ENCODE measurements at places on chromosomes 7 and 10.

DNA sequence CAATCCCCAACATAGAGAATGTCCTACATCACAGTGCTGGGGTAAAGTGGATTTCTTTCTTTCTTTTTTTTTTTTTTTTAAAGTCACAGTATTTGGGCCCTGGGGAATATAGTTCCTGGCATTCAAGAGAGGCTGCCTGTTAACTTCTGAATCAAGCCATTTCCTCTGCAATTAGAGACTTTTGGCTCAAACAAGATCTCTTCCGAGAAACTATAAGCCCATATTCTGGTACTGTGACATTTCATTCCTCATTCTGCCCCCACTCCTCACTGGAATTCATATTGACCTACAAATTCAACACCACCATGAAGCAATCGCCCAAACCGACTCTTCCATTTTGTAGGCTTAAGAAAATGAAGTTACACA is 187.4 kb downstream of the PHTF2 start:
- DNase-seq, result no peak

DNA sequence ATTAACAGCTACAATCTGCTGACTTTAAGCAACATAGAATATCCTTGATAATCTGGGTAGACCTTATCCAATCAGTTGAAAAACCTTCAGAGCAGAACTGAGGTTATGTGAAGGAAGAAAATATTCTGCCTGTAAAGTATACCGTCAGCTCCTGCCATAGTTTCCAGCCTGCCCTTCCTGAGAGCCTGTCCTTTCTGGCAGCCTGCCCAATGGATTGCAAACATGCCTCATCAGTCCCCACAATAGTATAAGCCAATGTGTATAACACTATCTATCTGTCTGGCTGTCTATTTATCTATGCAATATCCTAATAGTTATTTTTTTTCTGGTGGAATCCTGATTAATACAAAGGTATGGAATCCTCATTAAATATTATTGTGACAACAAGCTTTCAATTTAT is 489.2 kb upstream of the KCND2 start:
- DNase-seq, result peak; percentile 0

DNA sequence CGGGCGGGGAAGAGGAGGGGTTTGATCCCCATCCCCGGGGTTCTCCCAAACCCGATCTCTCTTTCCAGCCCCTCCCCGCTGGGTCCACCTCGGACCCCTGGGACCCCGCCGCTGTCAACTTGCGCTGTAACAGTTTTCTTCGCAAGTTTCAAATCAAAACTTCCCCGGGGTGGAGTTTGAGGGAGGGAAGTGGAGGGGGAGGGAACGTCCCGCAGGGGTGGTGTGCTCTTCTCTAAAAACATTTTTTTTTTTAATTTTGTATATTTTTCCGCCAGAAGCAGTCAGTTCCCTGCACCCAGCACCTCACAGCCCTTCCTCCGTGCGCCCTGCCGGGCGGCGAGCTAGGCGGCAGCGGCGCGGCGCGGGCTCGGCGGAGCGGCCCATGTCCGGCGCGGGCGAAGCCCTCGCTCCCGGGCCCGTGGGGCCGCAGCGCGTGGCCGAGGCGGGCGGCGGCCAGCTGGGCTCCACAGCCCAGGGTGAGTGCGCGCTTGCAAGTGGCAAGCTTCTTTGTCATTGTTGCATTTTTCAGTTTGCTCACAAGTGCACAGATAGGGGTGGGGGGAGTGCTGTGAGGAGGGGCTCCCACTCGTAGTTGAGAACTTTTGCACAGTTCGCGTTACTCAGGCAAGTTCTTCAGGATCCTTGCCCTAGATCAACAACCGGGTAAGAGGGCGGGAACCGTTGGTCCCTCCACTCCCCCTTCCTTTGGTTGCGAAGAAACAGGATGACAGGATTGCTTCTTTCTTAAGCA is 933 bp downstream of the MDFIC start:
- DNase-seq, result no peak

GRCh38 chr7:122887848-122888247 is 1.6 kb upstream of the CADPS2 start:
- DNase-seq, result no peak

- no peak for DNase-seq
Observed at GRCh38 chr7:87474533-87475358, 734 bp downstream of the ABCB4 start.

DNA sequence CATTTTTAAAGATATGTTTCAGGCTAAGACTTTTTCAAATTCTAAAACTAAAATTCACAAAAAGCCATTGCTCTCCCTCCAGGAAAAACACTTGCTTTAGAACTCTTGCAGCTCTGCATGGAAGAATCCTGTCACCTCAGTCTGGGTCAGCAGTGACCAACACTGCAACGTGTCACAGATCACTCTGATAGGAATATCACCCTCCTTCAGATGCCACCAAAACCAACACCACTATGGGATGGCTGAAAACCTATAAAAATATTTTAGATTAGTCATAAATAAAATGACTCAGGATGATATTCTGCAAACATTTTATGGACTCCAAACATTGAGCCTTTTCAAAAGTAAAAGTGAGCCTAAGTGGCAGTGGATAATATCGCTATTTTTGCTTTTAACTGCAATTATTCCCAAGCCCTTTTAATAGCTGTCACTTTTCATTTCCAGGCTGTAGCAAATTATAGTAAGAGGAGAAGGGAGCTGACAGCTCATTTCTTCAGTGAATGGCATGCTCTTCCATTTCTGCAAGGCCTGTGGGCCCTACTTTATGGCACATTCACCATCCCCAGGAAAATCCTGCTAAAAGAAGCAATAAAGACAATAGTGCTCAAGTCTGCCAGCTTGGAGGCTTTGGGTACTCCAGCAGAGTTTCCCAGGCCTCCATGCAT is 21.3 kb downstream of the ELMO1 start:
- DNase-seq, result no peak

- no peak for DNase-seq
Observed at GRCh38 chr10:11242443-11243387, 225.0 kb downstream of the CELF2 start.

- no peak for DNase-seq
Observed at GRCh38 chr7:33757563-33758165, 147.7 kb upstream of the BMPER start.

DNA sequence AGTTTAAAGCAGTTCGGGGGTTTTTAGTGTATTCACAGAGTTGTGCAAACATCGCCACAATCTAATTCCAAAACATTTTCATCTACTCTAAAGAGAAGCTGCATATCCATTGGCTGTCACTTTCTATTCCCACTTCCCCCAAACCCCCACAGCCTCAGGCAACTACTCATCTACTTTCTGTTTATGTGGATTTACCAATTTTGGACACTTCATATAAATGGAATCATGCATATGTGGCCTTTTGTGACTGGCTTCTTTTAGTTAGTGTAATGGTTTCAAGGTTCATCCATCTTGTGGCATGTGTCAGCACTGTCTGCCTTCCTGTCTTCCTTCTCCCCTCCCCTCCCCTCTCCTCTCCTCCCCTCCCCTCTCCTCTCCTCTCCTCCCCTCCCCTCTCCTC is 78.5 kb upstream of the FZD1 start:
- no peak for DNase-seq

- DNase-seq, result no peak
Observed at GRCh38 chr10:33759191-33759590, 424.7 kb upstream of the NRP1 start.

DNA sequence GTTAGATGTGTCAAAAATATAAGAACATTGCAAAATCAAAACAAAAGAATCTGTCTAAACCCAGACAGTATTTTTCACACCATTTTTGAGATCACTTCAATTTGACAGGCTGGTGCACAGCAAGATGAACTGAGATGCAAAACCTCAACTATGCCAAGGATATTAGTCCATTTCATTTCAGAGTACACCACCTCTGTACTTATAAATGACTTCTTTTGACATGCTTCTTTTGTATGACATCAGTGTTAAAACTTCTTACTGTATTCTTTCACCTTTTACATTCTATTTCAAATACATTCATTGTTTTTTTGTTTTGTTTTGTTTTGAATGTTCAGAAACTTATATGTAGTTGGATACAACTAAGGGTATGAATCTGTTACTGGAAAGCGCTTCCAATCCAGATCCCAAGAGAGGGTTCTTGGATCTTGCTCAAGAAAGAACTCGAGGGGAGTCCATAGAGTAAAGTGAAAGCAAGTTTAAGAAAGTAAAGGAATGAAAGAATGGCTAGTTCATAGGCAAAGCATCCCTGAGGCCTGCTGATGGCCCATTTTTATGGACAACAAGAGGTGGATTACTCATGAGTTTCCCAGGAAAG is 23.5 kb upstream of the GPR141 start:
- DNase-seq, result no peak

DNA sequence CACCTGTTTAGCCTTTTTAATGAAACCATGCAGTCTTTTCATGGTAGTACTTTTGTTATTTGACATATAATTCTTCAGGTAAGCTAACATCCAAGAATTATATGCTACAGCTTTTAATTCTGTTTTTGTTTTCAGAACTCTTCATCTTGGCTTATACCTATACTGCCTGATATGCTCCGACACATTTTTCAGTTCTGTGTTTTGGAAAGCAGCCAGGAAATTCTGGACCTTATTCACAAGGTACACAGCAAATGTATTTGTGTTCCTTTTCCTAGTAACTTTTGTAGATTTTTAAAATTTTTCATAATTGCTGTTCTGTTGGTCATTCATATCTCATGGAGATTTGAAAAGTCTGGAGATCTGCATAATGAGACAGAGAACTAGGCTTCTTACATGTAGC is 56.7 kb downstream of the BTAF1 start:
- no peak for DNase-seq

All from fibroblast of skin of left quadriceps (primary cell).